ENCODE measurements at places on chromosomes 3 and 15.

GRCh38 chr3:177431525-177432176 lies 234.4 kb upstream of the TBL1XR1 start:
- DNase-seq, result no peak

DNA sequence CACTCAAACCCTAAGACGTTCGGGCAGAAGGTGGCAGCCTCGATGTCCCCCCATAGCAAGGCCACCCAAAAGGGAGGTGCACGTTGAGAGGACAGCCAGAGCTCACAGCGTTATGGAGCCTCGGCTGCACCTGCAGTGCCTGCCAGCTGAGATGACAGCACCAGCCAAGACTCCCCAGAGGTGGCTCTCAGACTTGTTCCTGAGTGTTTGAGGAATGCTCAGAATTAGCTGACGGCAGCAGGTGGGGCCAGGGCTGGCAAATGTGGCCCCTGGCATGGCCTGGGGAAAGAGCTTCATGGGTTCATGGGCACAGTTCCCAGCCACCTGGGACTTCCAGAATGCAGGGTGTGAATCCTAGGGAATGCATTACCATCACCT lies 177.8 kb downstream of the KLF13 start:
- no peak for DNase-seq

- peak; percentile 0 for DNase-seq
Measured at GRCh38 chr3:13715167-13715954, 164.5 kb downstream of the WNT7A start.

GRCh38 chr3:40980467-40980866 lies 218.8 kb upstream of the CTNNB1 start:
- no peak for DNase-seq

DNA sequence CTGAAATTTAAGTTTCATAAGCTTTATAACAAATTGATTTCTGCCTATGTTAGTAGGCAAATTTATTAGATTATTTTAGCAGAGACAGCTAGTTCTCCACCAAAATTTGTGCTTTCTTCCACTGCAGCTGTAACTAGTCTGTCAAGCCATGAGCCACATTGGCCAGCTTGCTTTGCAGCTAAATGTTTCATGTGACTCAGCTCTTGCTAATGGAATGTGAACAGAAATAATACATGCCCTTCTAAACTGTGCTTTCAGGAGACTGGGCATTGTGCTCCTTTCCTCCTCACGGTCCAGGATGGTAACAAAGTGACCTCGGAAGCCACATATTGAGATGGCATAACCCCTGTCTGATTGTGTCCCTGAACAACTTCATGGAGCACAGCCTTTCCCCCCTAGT lies 51.3 kb upstream of the KPNA4 start:
- no peak for DNase-seq

- DNase-seq, result no peak
Measured at GRCh38 chr15:55823699-55824340, 80.9 kb upstream of the PRTG start.

DNA sequence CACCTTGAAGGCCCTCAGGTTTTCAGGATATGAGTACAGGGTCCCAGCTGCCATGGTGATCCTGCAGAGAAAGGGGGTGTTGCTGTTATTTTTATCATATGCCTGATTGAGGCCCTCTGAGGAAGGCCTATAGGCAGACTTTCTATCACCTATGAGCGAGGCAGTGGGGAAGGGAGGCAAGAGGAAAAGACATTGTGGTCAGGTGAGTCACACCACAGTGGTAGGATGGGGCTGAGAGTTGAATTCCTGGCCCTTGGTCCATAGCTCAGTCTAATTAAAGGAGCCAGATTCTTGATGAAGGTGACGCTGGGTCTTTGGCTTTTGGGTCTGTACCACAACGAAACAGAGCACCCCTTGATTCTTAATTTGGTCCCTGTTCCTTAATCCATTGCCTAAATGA lies 72.7 kb downstream of the ZNF621 start:
- DNase-seq, result no peak

DNA sequence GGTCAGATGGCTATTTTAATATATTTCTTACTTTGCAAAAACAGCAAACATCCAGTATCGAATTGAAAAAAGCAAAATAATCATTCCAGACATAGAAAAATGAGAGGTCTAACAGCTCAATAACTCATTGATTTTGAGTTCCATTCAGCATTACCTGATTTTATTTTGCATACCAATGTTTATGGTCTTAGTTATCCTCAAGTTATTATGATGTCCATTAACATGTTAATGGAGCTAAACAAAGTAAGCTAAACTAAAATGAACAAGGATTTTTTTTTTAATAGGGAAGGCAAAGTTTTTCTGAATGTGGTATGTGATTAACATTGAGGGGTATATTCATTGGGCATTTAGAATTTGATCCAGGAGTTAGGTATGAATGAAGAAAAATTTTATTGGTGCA lies 13.1 kb downstream of the MYH15 start:
- no peak for DNase-seq

DNA sequence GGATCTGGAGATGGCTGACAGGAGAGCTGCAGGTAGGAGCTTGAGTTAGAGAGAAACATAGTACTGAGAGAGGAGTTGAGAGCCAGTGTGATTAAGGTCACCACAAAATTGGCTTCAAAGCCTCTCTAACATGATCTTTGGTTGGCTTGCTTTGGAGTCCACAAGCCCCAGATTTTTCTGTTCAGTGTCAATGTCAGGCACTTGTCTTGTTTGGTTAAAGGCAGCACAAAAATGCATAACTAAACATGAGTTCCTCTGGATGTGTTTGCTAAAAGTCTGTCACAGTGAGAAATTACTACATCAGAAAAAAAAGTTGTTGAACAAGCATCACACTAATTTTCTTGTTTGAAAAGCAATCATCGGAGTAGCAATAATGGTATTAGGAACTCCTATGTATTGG lies 440.5 kb downstream of the NTRK3 start:
- no peak for DNase-seq

- DNase-seq, result no peak
Measured at GRCh38 chr3:46371519-46372340, 984 bp downstream of the CCR5 start.

GRCh38 chr3:31968927-31969418 lies 12.1 kb downstream of the OSBPL10 start:
- DNase-seq, result no peak

- no peak for DNase-seq
Measured at GRCh38 chr3:100517276-100517675, 24.9 kb downstream of the TMEM45A start.

DNA sequence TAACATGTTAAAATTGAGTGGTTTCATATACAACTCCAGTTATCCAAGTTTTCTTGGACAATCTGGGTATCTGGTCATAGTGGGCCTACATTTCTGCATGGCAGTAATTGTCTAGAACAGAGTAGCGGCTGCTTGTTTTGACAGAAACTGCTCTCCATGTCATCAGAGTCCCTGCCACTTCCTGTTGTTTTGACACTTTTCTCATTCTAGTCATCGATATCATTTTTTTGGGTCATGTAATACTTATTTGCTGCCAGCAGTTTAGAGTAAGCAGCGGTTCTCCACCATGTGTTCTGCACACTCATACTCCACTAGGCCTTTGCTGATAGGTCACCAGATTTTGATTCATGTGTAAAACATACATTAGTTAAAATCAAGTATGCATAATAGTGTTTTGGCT lies 81.5 kb downstream of the SLC25A26 start:
- DNase-seq, result no peak

GRCh38 chr3:9778143-9779074 lies 8.7 kb upstream of the CAMK1 start:
- DNase-seq, result peak; percentile 78

GRCh38 chr3:183388213-183388895 lies 40.1 kb downstream of the MCF2L2 start:
- peak; percentile 26 for DNase-seq

DNA sequence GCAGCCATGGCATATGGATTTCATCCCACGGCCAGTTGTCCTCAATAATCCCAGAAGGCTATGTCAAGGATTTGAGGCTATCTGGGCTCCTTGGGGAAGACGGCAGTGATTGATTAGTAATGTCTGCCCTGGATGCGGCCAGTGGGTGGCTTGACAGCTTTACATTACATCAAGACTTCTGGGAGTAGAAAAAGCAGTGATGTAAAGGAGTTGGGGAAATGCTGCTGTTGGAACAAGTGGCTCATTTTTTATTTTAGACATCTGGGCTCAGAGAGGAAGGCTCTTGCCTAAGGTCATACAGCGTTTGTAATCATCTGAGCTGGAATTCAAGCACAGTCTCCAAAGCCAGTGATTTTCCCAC lies 94.1 kb downstream of the FLNB start:
- no peak for DNase-seq

DNA sequence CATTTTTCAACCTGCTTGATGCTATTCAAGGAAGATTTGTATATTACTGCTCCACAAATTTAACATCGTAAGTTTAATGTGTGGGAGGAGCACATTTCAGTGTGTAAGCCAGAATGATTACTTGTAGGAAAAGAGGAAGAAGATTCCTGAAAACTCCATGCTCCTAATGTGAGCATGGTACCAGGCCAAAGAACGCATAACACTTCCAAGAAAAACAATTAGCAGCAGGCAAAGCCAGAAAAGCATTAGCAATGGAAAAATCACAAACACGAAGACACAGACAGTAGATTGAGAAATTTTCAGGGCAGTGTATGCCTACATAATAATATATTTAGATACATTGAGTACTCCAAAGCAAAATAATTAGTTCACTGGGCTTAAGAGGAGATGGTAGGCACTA lies 96.6 kb upstream of the CBLB start:
- no peak for DNase-seq

GRCh38 chr15:55394694-55395093 lies 13.5 kb downstream of the CCPG1 start:
- DNase-seq, result peak; percentile 86

DNA sequence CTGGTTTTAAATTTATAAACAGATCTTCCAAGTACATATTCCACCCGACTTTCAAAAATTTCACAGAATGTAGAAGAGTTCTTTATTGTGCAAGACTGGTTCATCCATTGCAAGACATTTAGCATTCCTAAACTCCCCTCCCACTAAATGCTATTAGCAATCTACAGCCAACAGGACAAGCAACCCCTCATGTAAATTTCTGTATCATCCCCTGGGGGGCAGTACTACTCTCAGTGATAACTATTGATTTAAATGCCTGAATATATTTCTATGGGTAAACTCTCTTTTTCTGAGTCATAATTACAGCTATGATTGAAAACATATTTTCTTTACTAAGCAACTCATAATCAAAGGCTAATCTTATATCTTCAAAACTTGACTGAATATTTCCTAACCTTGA lies 10.7 kb upstream of the SLC15A2 start:
- peak; percentile 56 for DNase-seq

DNA sequence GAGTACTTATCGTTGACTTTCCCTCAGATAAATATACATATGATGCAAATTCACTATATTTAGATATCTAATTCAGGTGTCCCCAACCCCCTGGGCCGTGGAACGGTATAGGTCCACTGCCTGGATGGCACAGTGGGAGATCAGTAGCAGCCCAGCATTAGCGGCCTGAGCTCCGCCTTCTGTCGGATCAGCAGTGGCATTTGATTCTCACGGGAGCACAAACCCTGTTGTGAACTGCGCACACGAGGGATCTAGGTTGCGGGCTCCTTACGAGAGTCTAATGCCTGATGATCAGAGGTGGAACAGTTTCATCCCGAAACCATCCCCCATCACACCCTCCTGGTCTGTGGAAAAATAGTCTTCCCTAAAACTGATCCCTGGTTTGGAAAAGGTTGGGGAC lies 6.9 kb downstream of the KNL1 start:
- DNase-seq, result no peak

DNA sequence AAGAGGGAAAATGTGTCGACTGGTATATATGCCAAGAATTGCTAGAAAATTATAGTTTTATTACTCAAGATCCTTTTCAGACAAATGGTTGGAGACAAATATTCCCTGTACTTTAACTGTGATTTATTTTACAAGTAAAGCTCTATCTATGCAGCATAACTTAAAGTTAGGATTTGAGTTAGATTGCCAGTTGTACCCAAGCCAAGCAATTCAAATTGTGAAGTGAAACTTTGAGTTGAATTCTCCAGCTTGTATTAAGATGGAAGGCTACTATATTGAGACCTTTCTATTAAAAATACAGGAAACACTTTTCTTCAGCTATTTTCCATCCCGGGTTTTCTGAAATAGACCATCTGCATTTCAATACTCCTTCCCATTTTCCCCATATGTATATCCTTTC lies 333.1 kb upstream of the RBMS3 start:
- no peak for DNase-seq

DNA sequence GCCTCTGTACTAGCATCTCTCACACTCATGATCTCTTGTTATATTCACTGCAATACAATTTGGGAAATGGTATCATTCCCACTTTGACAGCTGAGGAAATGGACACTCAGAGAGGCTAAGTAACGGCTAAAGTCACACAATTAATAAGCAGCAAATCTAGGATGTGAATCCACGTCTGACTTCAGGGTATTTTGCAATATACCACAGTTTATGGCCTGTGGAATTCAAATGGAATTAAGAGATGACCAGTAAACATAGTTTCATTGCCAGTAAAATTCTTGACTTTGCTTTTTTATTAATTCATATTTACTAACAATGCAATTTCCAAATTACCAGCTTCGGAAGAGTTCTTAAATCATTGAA lies 61.1 kb downstream of the CCNL1 start:
- no peak for DNase-seq

- DNase-seq, result no peak
Measured at GRCh38 chr3:45130476-45130875, 15.7 kb downstream of the CDCP1 start.

GRCh38 chr15:58430224-58430787 lies 1.5 kb upstream of the LIPC start:
- DNase-seq, result no peak

GRCh38 chr3:169666376-169667165 lies 3.1 kb upstream of the MECOM start:
- DNase-seq, result no peak

DNA sequence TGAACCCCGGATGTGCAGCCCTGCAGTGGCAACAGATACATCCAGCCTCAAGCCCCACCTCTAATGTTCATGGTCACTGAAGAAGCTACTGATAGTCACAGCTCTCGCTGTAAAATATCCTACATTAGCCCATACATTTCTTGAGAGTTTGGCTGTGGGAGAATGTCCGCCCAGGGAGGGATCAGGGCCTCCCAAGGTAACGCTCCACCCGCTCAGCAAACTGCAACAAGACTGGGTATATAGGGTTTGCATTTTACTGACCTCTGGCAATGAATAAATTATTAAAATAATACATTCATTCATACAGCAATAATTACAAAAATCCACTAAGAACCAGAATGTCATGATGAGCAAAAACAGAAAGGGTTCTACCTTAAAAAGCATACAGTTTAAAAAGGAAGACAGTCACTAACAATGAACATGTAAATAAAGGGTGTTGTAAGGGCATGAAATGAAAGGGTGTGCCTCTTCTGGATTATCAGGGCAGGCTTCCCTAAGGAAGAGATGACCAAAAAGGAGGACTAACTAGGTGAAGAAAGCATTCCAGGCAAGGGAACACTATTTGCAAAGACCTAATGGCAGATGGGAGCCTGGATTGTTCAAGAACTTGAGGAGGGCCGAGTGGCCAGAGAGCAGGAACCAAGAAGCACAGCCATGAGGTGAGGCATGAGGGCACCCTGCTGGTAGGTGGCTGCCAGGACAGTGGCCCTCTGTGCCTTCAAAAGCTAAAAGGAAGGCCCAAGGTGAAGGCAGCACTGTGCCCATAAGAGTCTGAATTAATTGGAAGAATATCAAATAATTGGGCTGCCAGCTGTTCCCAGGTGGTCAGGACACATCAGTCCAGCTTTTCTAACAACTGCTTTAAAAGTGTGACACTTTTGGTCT lies 28.1 kb upstream of the CTDSPL start:
- peak; percentile 20 for DNase-seq

Measured in NB4 (cell line).